Astrocyte (in vitro differentiated cells and primary cell): ENCODE measurements at places on chromosomes 2 and 18.
A peak's percentile ranks its signal among the peaks of the same experiment; 100 is the strongest.

DNA sequence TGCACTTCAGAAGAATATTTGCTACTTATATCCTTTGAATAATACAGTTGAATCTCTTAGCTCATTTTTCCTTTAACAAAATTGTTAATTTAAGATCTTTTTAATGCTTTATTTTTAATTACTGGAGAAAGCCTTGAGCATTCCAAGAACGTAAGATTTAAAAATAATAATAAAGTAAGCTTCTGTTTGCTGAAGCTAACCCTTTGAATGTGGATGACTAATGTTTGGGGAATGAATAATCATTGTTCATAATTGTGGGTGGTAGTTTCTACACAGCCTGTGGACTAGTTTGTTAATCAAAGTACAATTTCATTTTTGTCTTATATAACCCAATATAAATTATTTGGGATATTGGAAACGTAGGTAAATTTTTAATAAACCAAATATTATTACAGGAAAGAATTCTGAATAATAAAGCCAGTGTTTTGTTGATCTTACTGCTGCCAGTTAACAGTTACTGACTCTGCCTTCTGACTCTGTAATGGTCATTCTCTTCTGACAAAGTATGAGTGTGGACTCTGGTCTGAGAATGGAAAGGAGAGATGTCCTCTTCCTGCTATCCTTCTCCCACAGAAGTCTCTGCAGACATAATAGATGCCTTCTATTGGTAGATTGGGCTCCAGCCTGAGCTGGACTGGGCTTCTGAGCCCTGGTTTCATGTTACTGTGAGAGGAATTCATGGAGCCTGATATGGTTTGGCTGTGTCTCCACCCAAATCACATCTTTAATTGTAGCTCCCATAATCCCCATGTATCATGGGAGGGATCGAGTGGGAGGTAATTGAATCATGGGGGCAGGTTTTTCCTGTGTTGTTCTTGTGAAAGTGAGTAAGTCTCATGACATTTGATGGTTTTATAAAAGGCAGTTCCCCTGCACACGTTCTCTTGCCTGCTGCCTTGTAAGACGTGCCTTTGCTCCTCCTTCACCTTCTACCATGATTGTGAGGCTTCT, 292.7 kb upstream of the SLC39A10 start:
- DNase-seq: peak; percentile 72

DNA sequence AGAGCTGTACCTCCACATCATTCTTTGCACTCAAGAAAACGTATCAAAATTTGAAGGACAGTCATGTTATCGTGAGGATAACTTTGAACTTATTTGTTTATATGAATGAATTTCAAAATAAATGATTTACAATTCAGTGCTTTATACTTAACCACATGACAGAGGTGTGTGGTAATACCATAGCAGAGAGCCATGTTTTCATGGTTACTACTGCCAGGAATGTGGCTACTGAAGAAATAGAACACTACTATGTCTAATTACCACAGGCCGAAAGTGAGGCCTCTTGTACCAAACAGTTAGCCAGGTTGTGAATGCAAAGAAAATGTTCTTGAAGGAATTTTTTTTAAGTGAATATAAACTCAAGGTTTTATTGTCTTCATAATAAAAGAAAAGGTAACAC, 49.2 kb downstream of the AAK1 start:
- DNase-seq: peak; percentile 49

DNA sequence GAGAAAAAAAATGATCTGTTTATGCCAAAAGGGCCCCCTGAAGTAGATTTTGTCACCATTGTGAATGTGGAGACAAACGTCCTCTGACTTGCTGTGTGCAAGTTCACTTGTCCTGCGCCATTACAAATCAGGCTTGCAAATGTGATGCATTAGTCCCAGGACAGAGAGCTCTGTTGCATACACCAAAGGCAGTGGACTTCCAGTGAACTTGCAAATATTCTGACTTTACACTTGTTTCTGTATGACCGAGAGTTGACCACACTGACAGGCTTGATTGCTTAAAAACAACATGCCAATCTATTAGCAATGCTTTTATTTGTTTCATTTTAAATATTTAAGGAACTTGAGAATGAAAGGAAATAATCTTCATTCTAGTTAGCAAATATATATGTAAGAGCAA, 293.2 kb downstream of the PLCL1 start:
- no peak for DNase-seq

GRCh38 chr18:57547260-57547659, 39.2 kb downstream of the FECH start:
- no peak for DNase-seq

GRCh38 chr2:231931481-231931915, 5.3 kb upstream of the NPPC start:
- DNase-seq: no peak

- no peak for DNase-seq
Observed at GRCh38 chr2:200782251-200782650, 29.5 kb upstream of the BZW1 start.

DNA sequence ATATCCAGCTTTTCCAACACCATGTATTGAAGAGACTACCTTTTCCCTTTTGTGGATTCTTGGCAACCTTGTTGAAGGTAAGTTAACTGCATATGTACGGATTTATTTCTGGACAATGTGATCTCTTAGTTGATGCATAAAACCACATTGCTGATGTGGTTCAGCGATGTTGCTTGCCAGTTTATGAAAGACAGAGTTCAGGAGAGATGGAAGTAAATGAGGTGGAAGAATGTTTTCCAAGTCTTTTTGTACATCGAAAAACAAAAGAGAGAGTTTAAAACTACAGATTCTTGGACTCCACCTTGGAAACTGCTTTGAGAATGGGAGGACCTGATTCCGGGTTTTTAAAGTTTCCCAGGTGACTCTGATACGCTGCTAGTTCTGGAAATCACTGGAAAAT, 43.8 kb downstream of the MOB4 start:
- peak; percentile 43 for DNase-seq

- DNase-seq: no peak
Observed at GRCh38 chr2:239963646-239964205, 61.4 kb downstream of the NDUFA10 start.

DNA sequence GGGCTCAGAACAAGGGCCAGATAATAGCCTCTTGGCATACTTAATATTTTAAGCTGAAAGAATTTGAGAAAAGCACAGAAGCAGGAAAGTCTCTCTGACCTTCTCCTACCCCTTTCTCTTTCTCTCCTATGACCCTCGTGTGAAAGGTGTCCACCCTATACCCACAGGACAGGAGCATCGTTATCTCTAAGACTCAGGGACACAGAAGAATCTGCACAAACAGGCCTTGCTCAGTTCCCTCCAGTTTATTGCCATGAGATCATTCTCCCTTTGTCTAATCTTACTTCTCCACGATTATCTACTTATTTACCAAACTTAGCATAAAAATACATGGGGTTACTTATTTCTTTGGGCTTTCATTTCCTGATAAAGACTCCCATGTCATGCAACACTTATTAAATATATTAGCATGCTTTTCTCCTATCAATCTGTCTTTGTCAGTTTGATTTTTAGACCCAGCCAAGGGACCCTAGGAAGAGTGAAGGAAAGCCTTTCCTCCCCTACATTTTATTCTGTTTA, 370.7 kb downstream of the DLGAP1 start:
- no peak for DNase-seq
